ENCODE measurements at places on chromosomes 12 and 14.
A peak's percentile ranks its signal among the peaks of the same experiment; 100 is the strongest.

- no peak for DNase-seq
Observed at GRCh38 chr12:106126441-106127337, 12.1 kb downstream of the NUAK1 start.

DNA sequence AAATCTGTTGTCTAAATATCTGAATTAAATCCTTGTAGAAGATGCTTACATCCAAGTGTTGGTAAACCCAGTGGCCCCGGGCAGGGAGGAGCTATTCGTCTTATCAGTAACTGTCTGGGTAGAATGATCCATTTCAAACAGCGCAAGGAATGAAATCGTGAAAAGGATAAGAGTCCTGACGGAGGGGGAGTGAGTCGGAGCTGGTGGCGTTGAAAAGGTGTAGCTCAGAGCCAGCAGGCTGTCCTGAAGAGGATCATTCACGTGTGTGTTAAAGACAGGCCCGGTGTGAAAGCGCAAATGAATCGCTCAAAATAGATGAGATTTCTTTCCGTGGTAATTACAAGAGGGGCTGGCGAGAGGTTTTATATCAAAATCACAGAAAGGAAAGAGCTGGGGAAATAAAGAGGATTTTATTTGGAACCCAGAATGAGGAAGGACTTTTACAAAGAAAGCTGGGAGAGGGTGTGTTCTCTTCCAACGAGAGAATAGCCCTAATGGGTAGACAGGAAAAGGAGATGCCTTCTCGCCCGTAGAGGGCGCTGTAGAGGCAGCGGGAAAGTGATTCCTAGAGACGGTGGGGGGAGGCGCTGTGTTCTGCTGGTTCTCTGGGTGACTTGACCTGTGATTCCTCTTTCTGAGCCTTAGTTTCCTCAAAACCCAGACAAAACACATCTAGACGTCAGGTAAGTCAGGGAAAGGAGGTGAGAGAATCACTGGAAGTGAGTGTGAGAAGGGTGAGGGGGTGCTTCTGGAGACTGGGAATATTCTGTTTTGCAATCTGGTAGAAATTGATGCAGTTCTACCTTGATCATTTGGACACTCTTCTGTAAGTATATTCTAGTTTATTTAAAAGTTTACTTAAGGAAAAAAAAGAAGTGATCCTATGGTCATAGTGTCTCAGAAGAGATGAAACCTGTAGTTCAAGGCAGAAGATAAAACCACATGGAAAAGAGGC is 39.3 kb downstream of the SRRM4 start:
- no peak for DNase-seq

- DNase-seq = peak; percentile 12
Observed at GRCh38 chr12:109744026-109744425, 30.4 kb downstream of the FAM222A start.

DNA sequence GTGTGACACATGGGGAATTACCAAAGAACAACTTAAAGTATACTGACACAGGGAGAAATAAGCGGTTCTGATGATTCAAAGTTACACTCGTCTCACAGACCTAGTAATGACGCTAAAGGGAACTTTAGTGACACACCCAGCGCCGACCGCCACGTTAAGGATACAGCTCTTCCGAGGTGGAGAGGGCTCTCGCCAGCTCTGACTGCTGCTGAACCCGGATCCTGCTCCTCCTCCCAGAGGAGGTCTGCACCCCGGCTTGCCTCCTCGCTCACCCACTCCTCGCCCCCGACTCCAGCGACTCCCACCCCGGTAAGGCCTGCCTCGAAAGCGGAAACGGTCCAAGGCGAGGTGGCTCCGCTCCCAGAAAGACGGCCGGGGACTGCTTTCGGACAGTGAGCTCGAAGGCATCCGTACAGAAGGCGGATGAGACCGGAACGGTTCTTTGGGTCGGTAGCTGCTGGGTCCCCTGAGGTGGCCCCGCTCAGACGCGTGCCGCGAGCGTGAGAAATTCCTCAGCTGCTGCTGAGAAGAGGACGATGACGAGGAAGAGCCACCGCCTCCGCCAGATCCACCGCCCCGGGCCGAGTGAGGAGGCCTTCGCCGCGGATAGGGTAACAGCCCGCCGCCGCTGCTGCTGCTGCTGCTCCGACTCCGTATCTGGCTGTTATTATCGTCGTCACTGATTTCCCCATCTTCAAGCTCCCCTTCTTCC is 643 bp downstream of the ZFC3H1 start:
- peak; percentile 82 for DNase-seq

GRCh38 chr12:53809005-53809404 is 57.2 kb upstream of the CISTR start:
- DNase-seq = no peak

GRCh38 chr12:81295251-81295650 is 217.4 kb downstream of the ACSS3 start:
- no peak for DNase-seq

DNA sequence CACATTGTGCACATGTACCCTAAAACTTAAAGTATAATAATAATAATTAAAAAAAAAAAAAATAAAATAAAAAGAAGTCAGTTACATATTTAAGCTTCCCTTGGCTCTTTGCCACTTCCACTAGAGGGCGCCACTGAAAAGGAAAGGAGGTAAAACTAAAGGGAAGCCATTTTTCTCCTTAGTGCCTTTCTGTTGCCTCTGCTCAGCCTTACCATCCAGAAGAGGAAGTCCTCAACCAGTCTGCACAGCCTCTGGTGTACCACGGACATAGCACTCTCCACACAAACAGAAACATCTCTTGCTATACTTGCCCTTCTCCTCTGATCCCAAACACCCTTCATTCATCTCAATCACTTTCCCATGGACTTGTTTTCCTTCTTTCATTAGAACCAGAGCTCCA is 169.0 kb upstream of the EEA1 start:
- peak; percentile 51 for DNase-seq

DNA sequence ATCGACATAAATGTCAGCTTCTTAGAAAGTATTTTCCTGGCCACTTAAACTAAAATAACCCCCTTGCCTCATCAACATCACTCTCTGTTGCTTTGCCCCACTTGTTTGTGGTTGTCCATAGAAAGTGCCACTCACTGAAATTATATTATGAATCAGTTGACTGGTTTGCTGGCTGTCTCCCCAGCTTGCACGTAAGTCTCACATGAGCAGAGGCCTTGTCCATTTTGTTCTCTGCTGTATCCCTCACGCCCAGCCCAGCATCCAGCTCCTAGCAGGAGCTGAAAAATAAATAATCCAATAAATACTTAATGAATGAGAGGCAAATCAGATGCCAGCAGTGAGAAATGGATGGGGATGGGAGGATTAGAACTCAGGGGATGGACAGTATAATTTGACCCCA is 159.3 kb downstream of the KSR2 start:
- DNase-seq = no peak

DNA sequence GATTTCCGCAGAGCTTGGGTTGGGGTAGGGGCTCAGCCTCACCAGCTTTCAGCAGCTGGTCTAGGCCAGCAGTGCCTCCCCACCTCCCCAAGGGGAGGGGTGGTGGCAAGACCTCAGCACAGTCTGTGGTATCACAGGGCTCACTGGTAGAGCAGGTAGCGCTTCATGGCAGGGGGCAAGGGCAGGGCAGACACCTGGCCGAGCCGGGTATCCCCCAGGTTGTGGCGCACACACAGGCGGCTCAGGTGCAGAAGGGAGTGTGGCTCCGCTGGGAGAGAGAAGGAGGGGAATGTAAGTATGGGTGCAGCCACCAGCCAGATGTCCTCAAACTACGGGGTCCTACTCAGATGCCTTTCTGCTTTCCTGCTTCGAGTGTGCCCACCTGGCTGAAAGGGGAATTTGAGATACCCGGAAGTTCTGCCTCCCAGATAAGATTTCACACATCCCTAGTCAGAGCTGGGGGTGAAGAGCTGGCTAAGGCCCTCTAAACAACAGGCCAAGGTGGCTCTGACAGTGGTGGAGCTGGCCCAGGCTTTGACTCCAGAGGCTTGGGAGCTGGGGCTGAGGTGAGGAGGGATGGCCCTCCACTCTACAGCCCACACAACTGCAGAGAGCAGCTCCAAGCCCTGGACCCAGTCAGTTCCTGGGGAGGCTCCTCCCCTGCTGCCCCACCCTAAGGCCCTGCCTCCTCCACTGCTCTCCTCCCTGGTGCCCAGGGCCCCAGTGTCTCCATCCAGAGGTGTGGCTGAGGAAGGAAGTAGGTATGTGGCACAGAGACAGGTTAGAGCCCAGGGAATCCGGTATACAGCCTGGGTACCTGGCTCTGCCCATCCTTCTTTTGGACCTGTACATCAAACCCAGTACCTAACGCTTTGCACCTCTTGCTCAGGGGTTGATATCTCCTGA is 1.8 kb downstream of the SPSB2 start:
- no peak for DNase-seq

- DNase-seq = peak; percentile 21
Observed at GRCh38 chr12:46303039-46303666, 34.3 kb upstream of the SLC38A1 start.

GRCh38 chr14:89227496-89227836 is 189.6 kb downstream of the FOXN3 start:
- no peak for DNase-seq

DNA sequence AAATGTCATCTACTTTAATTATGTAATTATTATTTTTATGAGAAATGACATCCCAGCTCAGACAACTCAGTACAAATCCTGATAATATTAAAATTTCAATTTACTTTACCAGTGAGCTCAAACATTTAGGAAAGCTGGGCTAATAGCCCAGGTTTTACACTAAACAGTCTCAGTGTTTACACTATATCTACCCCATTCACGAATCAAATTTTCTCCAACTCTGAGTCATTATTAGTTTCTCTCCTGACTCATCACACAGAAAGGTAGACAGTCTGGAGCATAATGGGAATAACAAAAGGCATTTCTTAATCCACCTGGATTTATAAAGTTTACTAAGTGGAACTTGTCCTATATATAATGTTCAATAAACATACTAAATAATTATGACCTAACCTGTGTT is 5.7 kb downstream of the PAWR start:
- no peak for DNase-seq

DNA sequence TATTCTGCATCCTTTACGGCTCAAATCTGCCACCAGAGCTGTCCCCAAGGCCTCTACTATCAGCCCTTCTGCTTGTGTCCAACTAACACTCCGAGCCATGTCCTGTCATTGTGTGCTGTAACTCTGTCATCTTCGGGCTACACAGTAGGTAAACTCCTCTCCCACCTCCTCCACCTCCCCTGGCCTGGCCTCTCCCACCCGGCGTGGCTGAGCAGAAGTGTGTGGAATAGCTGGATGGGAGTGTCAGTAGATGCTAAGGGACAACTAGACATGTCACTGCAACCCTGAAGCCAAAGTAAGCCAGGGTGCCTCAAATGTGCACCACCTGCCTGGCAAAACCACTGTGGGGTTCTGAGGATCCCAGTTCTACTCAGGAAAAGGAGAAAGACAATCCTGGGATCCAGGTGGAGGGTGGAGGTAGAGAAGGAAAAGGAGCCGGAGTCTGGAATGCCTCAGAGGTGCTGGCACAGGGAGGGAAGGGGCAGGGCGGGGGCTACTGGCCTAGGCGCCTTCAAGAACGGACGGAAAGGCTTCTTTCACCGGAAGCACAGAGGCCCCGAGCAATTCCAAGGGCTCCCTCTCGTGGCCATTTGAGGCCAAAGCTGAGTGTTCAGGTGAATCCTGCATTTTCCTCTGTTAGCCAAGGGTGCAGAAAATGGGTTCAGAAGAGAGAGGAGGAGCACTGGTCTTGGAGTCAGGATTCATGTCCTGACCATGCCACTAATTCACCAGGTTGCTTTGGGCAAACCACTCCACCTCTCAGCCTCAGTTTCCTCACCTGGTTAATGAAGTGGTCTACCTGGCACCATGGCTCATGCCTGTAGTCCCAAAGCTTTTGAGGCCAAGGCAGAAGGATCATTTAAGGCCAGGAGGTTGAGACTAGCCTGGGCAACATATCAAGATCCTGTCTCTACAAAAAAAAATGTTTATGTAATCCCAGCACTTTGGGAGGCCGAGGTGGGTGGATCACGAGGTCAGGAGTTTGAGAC is 20.5 kb upstream of the FAM181A start:
- DNase-seq = peak; percentile 41

GRCh38 chr12:68118096-68118755 is 41.3 kb downstream of the IFNG start:
- DNase-seq = no peak

- DNase-seq = no peak
Observed at GRCh38 chr12:132520421-132521199, 30.7 kb downstream of the FBRSL1 start.

GRCh38 chr14:55340482-55340881 is 69.3 kb downstream of the FBXO34 start:
- DNase-seq = no peak

- no peak for DNase-seq
Observed at GRCh38 chr12:93849946-93850345, 172.8 kb downstream of the CRADD start.

DNA sequence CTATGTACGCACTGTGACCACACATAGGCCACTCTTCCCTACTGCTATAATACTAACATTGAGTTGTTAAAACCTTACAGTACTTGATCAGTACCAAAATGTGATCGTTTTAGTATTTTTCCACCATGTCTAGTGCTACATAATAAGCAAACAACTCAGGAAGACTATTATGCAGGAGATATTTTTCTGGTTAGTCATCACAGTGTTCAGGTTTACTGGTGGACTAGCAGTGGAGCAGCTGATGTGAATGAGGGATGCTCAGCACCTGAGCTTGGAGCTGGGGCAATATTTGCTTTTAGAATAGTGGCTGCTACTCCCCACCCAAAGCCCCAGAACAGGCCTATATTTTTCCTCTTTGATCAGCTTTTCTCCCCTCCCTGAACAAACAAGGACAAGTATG is 513.1 kb downstream of the KCNH5 start:
- no peak for DNase-seq

DNA sequence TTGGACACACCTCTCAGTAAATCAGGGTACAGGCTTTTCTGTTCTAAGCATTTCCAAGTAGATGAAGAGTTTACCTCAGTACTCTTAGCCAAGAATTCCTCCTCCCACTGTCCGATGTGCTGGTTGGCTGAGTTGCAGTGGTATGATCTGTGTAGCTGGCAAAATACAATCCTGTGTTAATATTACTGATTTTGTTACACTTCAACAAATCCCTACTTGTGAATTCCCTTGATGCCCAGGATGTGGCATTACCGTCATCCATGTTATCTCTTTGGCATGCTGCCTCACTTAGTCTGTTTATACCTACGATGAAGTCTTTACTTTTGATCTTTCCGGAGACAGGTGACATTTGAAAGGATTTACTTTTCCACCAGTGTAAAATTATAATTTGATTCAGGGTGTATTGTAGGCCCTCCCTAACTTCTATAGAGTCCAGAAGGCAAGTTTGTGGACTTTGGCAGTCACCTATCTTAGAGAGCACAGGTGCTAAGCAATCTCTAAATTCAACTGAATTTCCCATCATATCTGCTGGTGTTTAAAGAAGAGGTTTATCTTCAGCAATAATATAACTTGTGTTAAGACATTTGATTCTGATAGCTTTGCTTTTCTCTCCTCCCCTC is 10.1 kb downstream of the CCDC196 start:
- no peak for DNase-seq

DNA sequence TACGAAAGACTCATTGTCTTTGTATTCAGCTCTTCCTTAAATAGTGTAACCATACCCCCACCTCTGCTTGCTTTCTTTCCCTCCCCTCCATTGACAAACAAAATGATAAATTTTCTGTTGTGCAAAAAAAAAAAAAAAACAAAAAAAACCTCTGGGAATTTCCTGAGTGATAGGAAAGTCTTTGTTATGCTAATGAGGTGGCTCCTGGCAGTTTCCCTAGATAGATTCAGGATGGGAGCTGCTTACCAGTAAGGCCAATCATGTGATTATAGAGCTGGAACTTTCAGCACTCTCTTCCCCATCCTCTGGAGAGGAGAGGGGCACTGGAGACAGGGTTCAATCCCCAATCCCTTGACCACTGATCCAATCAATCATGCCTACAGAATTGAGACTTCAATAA is 120.5 kb downstream of the NUAK1 start:
- DNase-seq = no peak

GRCh38 chr12:48997719-48998496 is 1.3 kb downstream of the DDN start:
- DNase-seq = no peak

- no peak for DNase-seq
Observed at GRCh38 chr12:129520739-129521138, 383.1 kb downstream of the TMEM132D start.
